NB4 (cell line): ENCODE measurements at places on chromosomes 7 and 10.

DNA sequence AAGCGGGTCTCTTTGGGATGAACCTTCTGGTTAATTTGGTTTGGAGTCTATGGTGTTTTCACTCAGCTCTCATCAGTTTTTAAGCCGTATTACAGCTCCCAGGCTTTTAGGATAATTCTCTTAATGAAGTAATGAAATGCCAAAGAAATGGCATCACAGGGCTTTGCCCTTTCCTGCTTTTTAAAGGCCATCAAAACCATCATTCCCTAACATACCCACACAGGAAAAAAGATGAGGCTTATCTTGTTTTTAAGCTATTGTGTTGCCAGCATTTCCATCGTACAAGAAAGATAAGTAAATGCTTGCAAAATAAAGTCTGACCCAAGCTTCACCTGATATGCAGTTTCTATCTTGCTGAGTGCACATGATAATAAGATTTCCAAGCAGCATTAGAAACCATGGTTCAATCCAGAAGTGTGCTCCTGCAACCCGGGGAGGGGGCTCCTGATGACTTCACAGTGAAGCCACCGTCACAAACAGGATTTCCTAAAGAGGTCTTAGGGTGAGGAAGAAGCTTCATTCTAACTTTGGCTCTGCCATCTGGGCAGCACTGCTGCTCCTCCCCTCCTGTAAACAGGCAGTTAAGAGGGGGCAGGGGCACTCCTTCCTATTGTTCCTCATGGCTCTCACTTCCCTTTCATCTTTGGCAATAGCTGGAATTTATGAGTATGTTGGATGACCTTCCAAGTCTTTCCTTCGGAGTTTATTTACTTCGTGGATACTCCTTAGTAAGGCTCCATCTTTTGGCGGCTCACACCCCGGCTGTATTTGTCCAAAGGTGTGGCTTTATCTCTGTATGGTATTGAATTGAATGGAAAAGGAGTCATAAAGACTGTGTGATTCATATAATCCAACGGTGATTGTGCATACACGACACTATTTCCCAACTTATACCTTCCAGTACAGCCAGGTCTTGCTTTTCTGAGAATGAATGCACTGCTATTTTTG, 55.2 kb upstream of the FAM133B start:
- DNase-seq, result peak; percentile 28

- peak; percentile 81 for DNase-seq
These were observed 734 bp downstream of the ABCB4 start for GRCh38 chr7:87474533-87475358.

GRCh38 chr10:80289451-80290287, at the start of gene MAT1A:
MAT1A (minus strand) TSS chr10:80289658; CDS start chr10:80289423, 235 bp downstream.
- peak; percentile 13 for DNase-seq

DNA sequence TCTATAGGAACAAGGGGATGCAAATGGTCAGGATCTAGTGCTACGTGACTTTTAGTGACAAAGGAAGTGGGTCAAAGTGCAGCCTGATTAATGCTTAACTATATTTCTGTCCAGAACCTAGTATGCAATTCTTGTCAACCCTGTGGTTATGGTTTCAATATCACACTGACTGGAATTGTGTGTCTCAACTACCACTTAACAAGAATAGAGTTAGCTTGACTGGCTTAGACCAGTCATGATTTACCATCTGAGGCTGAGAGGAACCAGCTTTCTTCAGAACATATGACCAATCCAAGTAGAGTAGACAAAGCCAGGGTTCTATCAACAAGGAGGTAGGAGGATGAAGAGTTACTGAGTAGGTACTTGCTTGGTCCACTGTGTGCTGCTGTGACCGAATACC, 54.4 kb downstream of the MYPN start:
- DNase-seq, result no peak

GRCh38 chr7:23607130-23607529, 9.9 kb downstream of the CCDC126 start:
- DNase-seq, result no peak
